ENCODE measurements at places on chromosomes 4 and X.
A peak's percentile ranks its signal among the peaks of the same experiment; 100 is the strongest.

GRCh38 chrX:115913575-115913974 is 257.0 kb upstream of the AGTR2 start:
- no peak for DNase-seq

- DNase-seq = peak; percentile 9
These were observed 433.6 kb downstream of the MAGEB5 start for GRCh38 chrX:26649534-26649933.

GRCh38 chr4:154936873-154937272 is 155.8 kb downstream of the RBM46 start:
- DNase-seq = no peak

DNA sequence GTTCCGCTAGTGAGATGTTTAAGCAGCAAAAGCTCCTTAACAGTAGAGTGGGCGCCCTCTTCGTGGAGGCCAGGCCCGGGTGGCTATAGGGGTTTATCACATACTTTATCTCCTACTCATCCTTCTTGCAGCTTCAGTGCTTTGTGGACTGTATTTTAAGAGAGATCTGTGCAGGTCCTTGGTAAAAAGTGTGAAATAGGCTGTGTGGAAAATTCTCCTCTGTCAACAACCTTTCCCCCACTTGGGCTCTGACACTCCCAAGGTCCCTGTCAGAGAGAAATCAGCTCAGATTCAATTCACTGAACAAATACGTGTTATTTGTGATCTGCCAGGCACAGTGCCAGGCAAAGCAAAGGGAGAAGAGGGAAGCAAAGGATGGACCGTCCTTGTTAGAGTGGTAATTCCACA is 214.3 kb upstream of the PPARGC1A start:
- no peak for DNase-seq

- no peak for DNase-seq
These were observed at the start of gene CLCN4 for GRCh38 chrX:10156199-10157031. TSS of gene CLCN4 (plus strand) at chrX:10156975. CDS start at chrX:10185033, 28,058 bp downstream.

DNA sequence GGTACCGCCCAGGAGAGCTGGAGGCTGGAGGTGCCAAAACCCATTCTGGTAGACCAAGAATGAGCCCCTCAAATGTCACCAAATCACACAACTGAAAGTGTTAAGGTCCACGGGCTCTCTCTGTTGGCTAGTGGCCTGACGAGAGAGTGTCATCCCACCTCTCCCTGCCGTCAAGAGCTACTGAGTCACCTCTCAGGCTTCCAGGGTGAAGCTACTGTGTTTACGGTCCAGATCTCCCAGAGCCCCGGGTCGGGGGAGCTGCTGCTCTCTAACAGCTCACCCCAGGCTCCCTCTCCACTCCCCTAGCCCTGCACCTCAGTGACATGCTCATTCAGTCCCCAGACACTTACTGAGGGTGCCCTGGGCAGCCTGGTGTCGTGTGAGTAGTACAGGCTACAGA is 59.2 kb downstream of the ADGRG2 start:
- DNase-seq = no peak

DNA sequence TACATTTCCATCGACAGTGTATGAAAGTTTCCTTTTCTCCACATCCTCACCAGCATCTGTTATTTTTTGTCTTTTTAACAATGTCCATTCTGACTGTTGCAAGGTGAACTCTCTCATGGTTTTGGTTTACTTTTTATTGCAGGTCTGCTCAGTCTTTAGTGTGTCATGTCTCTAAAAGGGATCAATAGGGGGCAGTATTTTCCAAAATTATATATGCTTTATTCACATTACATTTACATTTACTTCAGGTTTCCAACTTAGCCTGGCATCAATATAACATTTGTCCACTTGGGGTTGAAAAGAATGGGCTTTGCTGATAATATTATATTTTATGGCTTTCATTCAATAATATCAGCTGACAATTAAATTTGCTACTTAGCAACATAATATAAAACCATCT is 265.0 kb upstream of the SLITRK2 start:
- DNase-seq = no peak

DNA sequence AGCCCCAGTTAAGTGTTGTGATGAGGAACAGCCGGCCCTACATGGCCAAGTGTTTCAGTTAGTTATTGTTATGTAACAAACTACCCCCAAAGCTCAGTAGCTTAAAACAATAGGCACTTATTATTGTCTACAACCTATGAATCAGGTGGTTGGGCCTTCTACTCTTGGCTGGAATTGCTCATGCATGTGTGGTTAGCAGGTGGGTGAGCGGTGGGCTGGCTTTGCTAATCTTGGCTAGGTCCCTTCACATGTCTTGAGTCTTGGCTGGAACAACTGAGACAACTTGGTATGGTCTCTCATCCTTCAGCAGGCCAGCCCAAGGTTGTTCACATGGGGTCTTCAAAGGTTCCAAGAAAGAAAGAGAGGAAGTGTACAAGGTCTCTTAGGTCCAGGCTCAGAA is 54.5 kb upstream of the CHRNA9 start:
- no peak for DNase-seq
